ENCODE measurements at places on chromosomes 6 and 20.

DNA sequence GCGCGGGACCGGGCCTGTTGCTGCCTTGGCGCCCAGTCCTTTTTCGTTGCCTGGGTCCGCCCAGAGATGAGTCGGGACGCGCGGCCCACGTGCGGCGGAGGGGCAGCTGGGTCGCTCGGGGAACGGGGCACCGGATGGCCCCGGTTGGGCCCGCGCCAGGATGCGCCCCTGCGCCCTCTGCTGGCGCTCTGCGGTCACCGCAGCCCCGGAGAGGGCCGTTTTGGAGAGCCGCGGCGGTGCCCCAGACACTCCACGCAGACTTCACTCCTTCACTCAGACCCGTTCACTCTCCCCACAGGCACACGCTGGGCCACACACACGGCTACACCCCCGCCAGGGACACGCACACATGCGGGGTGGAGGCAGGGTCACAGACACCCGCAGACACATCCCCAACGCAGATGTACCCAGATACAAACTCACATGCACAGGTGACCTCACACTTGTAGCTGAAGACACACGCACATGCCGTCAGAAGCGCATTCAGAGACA is 38.8 kb downstream of the SRC start:
- DNase-seq = peak; percentile 30

- no peak for DNase-seq
Measured at GRCh38 chr20:64242797-64243475, 12.6 kb upstream of the PCMTD2 start.

- DNase-seq = peak; percentile 44
Measured at GRCh38 chr20:1422753-1423152, 29.9 kb upstream of the FKBP1A start.

GRCh38 chr6:125797120-125797885 is 6.5 kb downstream of the NCOA7 start:
- DNase-seq = no peak

DNA sequence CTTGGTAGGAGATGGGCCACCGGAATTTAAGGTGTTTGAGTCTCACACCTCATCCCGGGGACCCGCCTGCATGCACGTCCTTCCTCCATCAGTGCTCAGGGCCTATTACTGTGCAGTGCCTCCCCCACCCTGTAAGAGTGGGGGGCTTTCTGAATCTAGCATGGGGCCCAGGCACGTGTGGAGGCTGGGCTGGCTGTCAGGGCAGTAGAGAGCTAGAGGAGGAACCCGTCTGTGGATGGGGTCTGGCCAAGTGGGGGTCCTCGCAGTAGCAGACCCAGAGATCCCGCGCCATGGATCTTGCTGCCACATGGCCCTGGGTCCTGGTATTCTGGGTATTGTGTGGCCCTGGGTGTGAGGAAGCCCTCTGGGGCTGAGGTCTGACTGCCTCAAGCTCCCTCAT is 42.9 kb downstream of the SRC start:
- no peak for DNase-seq

DNA sequence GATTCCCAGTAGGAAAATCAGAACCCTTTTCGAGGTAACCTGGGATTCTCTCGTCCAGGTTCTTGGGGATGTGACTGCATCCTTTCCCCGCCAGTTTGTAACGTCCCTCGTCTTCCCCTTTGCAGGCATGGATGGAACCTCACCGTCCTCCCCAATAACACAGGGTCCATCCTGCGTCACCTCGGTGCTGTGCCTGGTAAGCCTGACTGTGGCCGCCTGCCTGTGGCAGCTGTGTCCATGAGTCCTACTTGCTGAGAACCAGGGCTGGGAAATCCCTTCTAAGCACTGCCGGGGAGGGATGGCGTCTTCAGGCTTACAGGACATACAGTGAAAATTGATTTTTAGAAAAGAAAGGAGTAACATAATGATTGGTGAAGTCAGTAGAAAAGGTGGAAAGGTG is 155.6 kb downstream of the DTNBP1 start:
- no peak for DNase-seq

DNA sequence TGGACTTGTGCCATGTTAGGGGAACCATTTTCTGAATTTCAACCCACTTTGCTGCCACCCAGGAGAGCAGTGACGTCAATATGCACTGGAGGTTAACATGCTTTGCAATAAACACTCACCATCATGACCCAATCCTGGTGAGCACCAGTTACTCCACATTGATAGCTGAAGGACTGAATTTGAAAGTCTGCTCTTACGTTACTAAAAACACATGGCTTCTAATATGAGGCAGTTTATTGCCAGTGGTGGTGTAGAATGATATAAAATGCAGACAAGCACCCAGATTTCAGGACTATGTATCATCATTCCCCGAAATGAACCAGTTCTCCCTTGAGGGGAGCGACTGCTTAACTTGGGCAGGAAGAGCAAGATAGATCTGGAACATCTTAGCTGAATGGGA is 23.8 kb downstream of the RFPL4B start:
- DNase-seq = no peak

GRCh38 chr20:4555188-4555890 is 166.4 kb upstream of the PRND start:
- DNase-seq = peak; percentile 83

- no peak for DNase-seq
Measured at GRCh38 chr20:50295762-50296449, 105.3 kb downstream of the CEBPB start.

DNA sequence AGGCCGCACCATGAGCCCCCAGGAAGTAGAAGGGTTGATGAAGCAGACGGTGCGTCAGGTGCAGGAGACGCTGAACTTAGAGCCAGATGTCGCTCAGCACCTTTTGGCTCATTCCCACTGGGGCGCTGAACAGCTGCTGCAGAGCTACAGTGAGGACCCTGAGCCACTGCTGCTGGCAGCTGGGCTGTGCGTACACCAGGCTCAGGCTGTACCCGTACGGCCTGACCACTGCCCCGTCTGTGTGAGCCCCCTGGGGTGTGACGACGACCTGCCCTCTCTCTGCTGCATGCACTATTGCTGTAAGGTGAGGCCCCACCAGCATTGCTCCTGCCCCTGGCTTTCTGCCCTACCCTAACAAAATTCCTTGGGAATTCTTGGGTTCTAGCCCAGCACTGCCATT is 13.1 kb downstream of the DNPH1 start:
- DNase-seq = no peak

- peak; percentile 48 for DNase-seq
Measured at GRCh38 chr20:3452690-3453089, 18.1 kb upstream of the ATRN start.

DNA sequence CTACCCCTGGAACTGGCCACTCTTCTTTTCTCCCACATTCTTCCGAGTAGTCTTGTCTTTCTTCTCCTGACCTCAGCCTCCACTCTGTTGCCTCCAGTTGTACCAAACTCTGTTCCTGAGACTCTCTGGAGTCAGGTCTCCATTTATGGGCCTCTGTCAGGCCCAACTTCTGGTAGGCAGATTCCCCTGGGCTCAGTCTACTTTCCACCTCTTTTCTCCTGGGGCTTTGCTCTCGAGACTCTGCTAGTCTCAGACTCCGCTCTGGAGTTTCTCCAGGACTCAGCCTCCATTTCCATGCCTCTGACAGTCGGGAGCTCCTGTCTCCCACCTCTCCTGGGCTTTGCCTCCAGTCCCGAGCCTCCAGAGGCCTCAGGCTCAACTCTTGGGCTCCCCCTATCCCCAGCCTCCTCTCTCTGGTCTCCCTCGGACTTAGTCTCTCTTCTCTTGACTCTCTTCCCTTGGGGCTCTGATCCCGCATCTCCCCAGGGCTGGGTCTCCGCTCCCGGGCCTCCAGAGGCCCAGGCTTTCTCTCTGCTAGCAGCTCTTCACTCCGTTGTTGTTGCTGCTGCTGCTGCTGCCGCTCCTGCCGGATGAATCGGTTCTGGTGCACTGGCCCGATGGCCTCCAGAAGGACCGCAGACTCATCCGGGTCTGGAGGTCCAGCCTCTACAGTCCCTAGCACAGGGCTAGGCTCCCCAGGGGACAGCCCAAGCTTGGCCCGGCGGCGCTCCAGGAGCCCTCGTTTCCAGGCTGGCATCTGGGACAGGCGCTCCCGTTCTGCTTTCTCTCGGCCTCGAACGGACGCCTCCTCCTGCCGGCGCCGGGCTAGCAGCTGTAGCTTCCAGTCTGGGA is 1.1 kb downstream of the PPP1R18 start:
- DNase-seq = peak; percentile 42

DNA sequence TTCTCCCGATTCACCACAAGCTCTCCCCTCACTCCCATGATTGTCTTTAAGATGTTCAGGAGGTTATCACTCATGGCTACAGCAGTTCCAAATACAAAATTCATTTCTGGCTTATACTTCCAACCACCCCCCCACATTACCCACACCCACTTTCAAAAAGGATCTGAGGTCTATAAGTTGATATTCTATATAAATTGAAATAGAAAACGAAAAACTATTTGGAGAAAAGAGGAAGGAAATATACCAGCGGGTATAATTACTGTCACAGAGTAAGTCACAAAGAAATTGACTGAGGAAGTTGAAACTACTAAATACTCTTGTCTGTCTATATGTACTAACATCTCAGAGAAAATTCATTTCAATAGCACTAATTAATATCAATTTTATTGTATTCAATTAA is 112.7 kb upstream of the TNFAIP3 start:
- no peak for DNase-seq

DNA sequence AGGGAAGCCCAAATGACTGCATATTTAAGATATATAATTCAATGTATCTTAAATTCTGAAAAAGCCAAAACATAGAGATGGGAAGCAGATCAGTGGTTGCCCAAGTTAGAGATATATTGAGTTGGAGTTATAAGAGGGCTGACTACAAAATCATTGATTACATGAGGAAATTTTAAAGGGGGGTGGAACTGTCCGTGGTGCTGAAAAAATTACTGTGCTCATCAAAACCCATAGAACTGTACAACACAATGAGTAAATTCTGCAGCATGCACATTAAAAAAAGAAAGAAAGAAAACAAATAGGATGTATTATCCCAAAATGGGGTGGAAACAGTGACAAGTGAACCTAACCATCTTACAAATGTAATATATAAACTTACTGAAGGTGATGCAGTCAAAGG is 100.9 kb downstream of the FUT9 start:
- DNase-seq = peak; percentile 6

DNA sequence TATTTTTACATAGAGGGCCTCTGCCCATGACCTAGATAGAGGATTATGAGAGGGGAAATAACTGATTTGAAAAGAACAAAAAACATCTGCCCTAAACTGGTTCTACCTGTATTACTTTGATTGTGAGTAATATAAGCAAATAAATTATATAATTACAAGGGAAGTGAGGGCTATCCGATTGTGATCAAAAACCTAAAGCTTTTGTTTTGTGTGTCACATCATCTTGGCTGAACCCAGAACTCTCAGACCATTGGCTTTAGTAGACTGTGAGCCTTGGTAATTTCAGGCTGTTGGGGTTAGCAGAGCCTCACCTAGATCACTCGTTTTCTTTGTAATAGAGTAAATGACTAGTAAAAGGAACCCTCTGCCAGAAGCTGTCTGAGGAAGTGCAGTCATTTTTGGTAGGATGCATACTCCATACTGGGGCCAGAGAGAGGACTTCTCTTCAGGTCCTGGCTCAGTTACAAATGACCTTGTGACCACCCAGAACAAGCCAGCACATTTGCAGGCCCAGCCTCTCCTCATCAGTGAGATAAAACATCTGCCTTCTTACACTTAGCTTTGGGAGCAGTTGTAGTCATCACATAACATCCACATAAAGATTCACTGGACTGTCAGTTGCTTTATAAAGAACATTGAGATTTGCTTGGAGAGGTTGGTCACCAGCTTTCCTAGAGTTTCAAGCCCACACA is 13.5 kb downstream of the STK35 start:
- DNase-seq = no peak

DNA sequence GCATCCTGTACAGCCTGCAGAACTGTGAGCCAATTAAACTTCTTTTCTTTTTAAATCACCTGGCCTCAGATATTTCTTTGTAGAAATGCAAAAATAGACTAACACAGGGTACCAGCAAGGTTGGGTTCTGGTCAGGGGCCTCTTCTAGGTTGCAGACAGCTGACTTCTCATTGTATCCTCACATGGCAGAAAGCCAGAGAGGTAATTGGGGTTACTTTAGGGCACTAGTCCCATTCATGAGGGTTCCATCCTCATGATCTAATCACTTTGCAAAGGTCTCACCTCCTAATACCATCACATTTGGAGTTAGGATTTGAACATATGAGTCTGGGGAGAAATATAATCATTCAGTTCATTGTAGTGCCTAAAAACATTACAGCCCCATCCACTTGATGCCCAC is 101.5 kb downstream of the LCA5 start:
- no peak for DNase-seq

- peak; percentile 10 for DNase-seq
Measured at GRCh38 chr6:157644043-157644810, 178.8 kb upstream of the SNX9 start.

GRCh38 chr20:45813006-45813340 is 529 bp downstream of the UBE2C start:
- no peak for DNase-seq

GRCh38 chr20:14775778-14776177 is 438.4 kb upstream of the FLRT3 start:
- DNase-seq = peak; percentile 66

GRCh38 chr20:41738604-41739206 is 120.5 kb upstream of the CHD6 start:
- peak; percentile 17 for DNase-seq

DNA sequence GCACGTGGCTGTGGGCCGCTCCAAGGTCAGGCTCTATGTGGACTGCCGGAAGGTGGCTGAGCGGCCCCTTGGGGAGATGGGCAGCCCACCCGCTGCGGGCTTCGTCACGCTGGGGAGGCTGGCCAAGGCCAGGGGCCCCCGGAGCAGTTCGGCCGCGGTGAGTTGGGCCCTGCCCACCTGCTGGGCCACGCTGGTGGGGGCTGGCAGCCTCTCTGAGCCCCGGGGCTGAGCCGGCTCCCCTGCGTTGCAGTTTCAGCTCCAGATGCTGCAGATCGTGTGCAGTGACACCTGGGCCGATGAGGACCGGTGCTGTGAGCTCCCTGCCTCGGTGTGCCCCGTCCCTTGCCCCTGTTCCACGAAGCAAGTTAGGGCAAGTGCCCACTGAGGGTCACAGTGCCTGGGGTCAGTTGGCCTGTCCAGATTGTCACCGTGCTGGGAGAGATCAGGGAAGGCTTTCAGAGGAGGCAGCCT is 27.1 kb downstream of the COL20A1 start:
- DNase-seq = no peak

- peak; percentile 66 for DNase-seq
Measured at GRCh38 chr6:20403766-20404640, 2.3 kb downstream of the E2F3 start.

DNA sequence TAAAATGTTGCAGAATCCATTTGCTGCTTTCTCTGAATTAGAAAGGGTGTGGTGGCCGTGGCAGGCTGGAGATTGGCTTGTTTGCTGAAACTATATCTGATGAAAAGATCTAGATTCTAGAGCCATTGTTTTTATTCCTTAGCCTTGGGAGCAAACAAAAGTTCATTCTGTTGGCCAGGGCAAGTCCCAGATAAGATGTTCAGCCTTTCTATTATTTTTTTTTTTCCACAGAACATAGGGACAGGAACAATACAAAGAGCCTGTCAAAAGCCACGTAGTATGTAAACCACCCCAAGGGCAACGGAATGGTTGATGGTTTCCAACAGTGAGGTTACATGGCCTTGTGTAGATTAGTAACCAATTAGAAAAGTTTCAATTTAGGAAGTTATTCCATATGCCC is 119.9 kb upstream of the SLC22A16 start:
- DNase-seq = no peak

Data from HT1080 (cell line).